ENCODE measurements at places on chromosomes 12 and 14. TPM values are rescaled to one million over a fixed set of nuclear protein-coding genes. Genes with fewer than 3 reads are reported as not detected.
A peak's percentile ranks its signal among the peaks of the same experiment; 100 is the strongest.

- no peak for DNase-seq
- peak overlapping the region; percentile 15 for H3K27ac ChIP-seq
- no peaks in the 10 kb centered on the region for H3K27me3 ChIP-seq
- no peaks in the 10 kb centered on the region for H3K36me3 ChIP-seq
- no peaks in the 10 kb centered on the region for H3K4me1 ChIP-seq
Measured at GRCh38 chr14:91310606-91311283, 66.2 kb upstream of the GPR68 start.

DNA sequence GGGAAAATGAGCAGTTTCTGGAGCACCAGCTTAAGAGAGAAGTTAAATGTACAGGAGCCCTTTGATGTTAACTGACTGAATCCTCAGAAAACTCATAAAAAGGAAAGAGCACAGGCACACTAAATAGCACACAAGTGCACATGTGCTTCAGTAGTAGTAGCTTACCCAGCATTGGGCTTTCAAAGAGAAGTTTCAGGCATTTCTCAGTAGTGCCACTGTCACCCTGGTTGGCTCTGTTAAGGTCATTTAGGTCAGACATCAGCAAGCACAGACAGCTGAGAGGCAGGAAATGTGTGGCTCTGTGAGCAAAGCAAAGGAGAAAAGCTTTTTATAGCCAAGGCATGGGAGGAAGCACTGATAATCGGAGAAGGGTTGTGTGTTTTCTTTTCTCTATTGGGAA lies 96.3 kb upstream of the HIF1A start:
- no peak for DNase-seq
- no peaks in the 10 kb centered on the region for H3K27me3 ChIP-seq
- no peaks in the 10 kb centered on the region for H3K36me3 ChIP-seq
- H3K4me1 ChIP-seq = peaks cover 32% of the 10 kb centered on the region
- no peak overlapping the region for H3K27ac ChIP-seq

Gene TRHDE
- 14.9 TPM for total RNA-seq

Gene SIX6
- total RNA-seq = not detected

GRCh38 chr14:100372357-100373048 lies 49.4 kb downstream of the SLC25A47 start:
- H3K4me3 ChIP-seq = no peak overlapping the region
- no peak for DNase-seq
- H3K27me3 ChIP-seq = no peaks in the 10 kb centered on the region
- peak overlapping the region; percentile 97 for H3K27ac ChIP-seq

- H3K36me3 ChIP-seq = no peaks in the 10 kb centered on the region
- H3K4me3 ChIP-seq = peak overlapping the region; percentile 32
- H3K27me3 ChIP-seq = no peaks in the 10 kb centered on the region
- no peaks in the 10 kb centered on the region for H3K4me1 ChIP-seq
- H3K27ac ChIP-seq = peak overlapping the region; percentile 89
Measured at GRCh38 chr14:37198273-37198598, 499 bp downstream of the MIPOL1 start.

Gene OAS1
- 101 TPM for total RNA-seq

GRCh38 chr12:3335078-3335487 lies 155.9 kb upstream of the PRMT8 start:
- no peak for DNase-seq
- no peaks in the 10 kb centered on the region for H3K27me3 ChIP-seq
- H3K4me1 ChIP-seq = no peaks in the 10 kb centered on the region
- no peak overlapping the region for H3K4me3 ChIP-seq

Gene ABCB9
- total RNA-seq = 15.3 TPM

DNA sequence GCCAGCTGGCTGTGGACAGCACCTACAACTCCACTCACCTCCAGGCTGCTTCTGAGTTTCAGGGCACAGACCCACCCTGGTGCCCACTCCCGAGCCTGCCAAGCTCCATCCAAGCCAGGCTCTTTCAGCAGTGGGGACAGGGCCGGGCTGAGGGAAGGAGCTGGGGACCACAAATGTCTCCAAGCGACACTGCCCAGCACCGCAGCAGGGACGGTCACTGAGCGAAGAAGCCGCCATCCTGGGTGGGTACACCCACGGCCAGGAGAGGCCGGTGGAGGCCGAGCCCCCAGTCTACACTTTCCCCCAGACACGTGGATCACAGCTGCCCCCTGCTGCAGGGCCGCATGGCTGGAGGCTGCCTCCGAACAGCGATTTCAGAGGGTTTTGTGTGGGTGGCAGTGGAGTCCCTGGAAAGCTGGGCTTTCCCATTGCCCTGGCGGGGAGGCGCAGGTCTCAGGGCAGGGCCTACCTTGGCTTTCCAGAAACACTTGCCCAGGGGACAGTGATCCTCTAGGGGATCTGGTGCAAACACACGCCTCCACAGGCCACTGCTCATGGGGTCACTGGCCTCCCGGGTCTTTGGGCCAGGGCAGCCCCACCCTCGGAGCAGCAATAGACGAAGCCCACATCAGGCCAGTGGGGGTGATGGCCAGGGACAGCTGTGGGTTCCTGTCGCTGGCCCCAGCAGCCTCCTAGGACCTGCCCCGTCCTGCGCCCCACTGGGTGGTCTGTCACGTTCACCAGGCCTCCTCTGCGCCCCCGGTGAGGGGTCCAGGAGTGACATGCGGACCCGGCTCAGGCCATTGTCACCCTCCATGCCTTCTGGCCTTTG lies 1.2 kb upstream of the GPR132 start:
- no peak overlapping the region for H3K4me3 ChIP-seq
- H3K36me3 ChIP-seq = no peaks in the 10 kb centered on the region
- no peak for DNase-seq
- H3K27ac ChIP-seq = peak overlapping the region; percentile 77
- peaks cover 16% of the 10 kb centered on the region for H3K27me3 ChIP-seq
- no peaks in the 10 kb centered on the region for H3K4me1 ChIP-seq

DNA sequence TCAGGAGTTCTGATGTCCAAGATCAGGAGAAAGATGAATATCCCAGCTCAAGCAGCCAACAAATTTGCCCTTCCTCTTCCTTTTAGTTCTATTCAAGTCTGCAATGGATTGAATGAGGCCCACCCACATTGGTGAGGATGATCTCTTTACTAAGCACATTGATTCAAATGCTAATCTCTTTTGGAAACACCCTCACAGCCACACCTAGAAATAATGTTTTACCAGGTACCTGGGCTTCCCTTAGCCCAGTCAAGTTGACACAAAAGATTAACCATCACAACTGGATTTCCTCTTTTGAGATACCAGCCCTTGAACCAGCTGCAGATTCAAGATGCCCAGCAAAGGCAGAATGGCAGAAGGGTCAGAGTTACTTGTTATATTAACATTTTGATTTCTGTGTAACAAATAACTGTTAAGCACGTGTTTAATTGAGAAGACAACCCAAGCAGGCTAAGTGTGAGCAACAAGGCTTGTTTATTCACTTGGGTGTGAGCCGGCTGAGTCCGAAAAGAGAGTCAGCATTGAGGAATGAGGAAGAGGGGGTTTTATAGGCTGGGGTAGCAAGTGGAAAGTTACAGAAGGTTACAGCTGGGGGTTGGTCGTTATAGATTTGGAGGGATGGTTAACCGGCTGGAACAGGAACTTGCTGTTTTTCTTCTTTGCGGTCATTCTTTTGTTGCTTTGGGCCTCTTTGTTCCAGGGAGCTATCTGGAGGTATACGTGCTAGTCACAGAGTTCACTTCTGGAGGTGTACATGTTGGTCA lies 180.3 kb downstream of the EMP1 start:
- peak overlapping the region; percentile 82 for H3K27ac ChIP-seq
- H3K36me3 ChIP-seq = no peaks in the 10 kb centered on the region
- H3K4me3 ChIP-seq = no peak overlapping the region
- no peaks in the 10 kb centered on the region for H3K27me3 ChIP-seq
- peak; percentile 56 for DNase-seq

Gene ZFHX2
- total RNA-seq = 0.41 TPM

- peak overlapping the region; percentile 98 for H3K27ac ChIP-seq
- peak overlapping the region; percentile 90 for H3K4me3 ChIP-seq
- DNase-seq = peak; percentile 68
- no peaks in the 10 kb centered on the region for H3K27me3 ChIP-seq
- H3K36me3 ChIP-seq = no peaks in the 10 kb centered on the region
- H3K4me1 ChIP-seq = peaks cover 55% of the 10 kb centered on the region
Measured at GRCh38 chr14:96362071-96362964, 823 bp downstream of the ATG2B start.

Gene RPGRIP1
- total RNA-seq = not detected

DNA sequence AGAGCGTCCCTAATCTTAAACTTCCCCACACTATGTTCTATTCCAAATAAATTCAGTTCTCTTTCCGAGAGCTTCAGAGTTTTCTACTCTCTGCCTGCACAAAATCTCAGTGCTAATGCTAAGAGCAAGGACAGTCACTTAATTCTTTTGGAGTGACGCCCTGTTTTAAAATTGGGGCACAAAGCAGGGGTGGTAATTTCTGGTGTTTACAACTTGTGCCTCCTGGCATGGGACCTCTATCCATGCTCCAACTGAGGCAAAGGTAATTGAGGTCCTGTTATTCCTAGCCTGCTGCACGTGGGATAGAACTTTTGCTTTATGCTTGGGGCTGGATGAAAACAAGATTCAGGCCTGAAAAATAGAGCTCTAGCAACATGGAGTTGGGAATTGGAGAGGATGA lies 22.9 kb downstream of the C12orf50 start:
- H3K36me3 ChIP-seq = no peaks in the 10 kb centered on the region
- no peak for DNase-seq
- H3K27me3 ChIP-seq = no peaks in the 10 kb centered on the region
- H3K27ac ChIP-seq = no peak overlapping the region

- no peak overlapping the region for H3K4me3 ChIP-seq
- no peaks in the 10 kb centered on the region for H3K36me3 ChIP-seq
- H3K4me1 ChIP-seq = no peaks in the 10 kb centered on the region
- H3K27ac ChIP-seq = no peak overlapping the region
Measured at GRCh38 chr12:102322254-102322653, 124.6 kb upstream of the PMCH start.

- H3K36me3 ChIP-seq = no peaks in the 10 kb centered on the region
- DNase-seq = no peak
- no peaks in the 10 kb centered on the region for H3K27me3 ChIP-seq
- no peak overlapping the region for H3K27ac ChIP-seq
Measured at GRCh38 chr14:94269156-94269555, 23.9 kb downstream of the SERPINA10 start.

GRCh38 chr14:51157012-51157411 lies 62.1 kb upstream of the TRIM9 start:
- no peak overlapping the region for H3K27ac ChIP-seq
- DNase-seq = no peak
- H3K36me3 ChIP-seq = no peaks in the 10 kb centered on the region
- no peaks in the 10 kb centered on the region for H3K4me1 ChIP-seq
- no peak overlapping the region for H3K4me3 ChIP-seq
- no peaks in the 10 kb centered on the region for H3K27me3 ChIP-seq

DNA sequence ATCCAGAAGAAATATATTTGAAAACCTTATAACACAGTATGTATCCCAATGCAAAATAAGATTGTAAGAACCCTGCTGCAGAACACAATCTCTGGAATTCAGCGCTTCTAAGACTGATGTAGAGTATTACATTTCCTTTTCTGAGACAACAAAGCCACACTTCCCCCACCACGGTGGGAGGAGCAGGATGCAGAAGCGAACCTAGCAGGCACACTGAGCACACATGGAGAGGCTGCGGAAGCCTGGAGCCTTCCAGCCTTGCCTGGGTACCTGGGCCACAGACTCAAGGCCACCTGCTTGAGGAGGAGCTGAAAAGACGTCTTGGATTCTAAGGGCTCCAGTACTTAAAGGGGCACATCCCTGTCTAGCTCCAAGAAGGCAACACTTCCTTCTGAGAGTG lies 46.4 kb downstream of the TCHP start:
- peaks cover 7% of the 10 kb centered on the region for H3K36me3 ChIP-seq
- no peaks in the 10 kb centered on the region for H3K27me3 ChIP-seq
- H3K27ac ChIP-seq = peak overlapping the region; percentile 28
- H3K4me1 ChIP-seq = peaks cover 14% of the 10 kb centered on the region
- DNase-seq = no peak

DNA sequence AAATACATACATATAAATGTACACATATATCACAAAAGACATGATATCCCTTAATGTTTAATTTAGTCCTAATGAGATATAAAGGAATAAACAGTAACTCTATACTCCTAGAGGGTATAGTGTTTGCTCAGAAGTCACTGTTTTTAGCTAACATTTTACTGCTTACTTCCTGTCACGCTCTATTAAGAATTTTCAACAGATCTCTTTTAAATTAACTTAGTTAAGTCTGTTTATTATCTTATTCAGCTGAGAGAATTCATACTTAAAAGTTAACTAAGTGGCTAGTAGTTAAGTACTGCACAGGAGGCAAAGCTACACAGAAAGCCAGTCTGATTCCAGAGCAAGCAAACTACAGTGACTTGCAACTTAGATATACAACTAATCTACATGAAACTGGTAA lies 39.9 kb downstream of the GXYLT1 start:
- no peaks in the 10 kb centered on the region for H3K36me3 ChIP-seq
- no peak overlapping the region for H3K4me3 ChIP-seq
- DNase-seq = no peak
- H3K27me3 ChIP-seq = no peaks in the 10 kb centered on the region
- no peaks in the 10 kb centered on the region for H3K4me1 ChIP-seq
- no peak overlapping the region for H3K27ac ChIP-seq

Gene BICDL1
- total RNA-seq = 19.5 TPM

DNA sequence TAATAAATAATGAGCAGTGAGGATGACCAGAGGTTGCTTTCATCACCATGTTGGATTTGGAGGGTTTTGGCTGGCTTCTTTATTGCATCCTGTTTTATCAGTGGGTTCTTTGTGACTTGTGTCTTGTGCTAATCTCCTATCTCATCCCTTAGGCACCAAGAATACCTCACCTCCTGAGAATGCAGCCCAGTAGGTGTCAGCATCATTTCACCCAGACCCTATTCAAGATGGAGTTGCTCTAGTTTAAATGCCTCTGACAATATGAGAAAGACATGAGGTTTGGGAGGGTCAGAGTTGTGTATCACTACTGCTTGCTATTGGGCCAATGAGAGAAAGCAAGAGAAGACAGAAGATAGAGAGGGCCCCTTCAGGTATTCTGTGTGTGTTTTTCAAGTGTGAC lies 592.2 kb downstream of the ETNK1 start:
- H3K4me1 ChIP-seq = no peaks in the 10 kb centered on the region
- no peak for DNase-seq
- H3K27ac ChIP-seq = no peak overlapping the region
- H3K4me3 ChIP-seq = no peak overlapping the region

DNA sequence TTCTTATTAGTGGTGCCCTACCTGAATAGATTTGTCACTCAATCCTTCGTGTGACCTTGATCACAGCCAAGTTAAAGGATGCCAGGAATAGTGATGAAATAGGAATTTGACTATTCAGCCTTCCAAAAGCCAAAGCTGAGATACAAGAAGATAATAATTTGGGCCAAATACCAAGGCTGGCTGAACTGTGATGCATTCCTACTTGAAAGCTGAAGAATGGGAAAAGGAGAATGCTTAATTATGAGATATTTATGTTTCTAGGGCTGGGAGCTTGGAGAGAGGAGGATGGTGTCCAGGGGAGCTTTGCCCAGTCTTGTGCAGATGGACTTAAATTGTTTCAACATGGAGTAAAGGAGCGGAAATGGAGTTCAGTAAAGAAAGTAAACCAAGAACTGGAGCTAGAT lies 5.2 kb downstream of the RNASE7 start:
- peaks cover 22% of the 10 kb centered on the region for H3K4me1 ChIP-seq
- H3K27me3 ChIP-seq = no peaks in the 10 kb centered on the region
- no peaks in the 10 kb centered on the region for H3K36me3 ChIP-seq
- H3K27ac ChIP-seq = no peak overlapping the region
- no peak overlapping the region for H3K4me3 ChIP-seq

- H3K4me1 ChIP-seq = peaks cover 19% of the 10 kb centered on the region
- H3K4me3 ChIP-seq = peak overlapping the region; percentile 90
- no peak for DNase-seq
- H3K36me3 ChIP-seq = no peaks in the 10 kb centered on the region
- H3K27me3 ChIP-seq = no peaks in the 10 kb centered on the region
Measured at GRCh38 chr12:22626406-22626805, 1.4 kb downstream of the ETNK1 start.

Gene CCDC177
- total RNA-seq = not detected

GRCh38 chr12:69065775-69066174 lies 132.8 kb upstream of the CPM start:
- DNase-seq = no peak
- no peak overlapping the region for H3K4me3 ChIP-seq
- H3K27me3 ChIP-seq = no peaks in the 10 kb centered on the region
- H3K27ac ChIP-seq = no peak overlapping the region
